ENCODE measurements at places on chromosomes 5 and 9.

DNA sequence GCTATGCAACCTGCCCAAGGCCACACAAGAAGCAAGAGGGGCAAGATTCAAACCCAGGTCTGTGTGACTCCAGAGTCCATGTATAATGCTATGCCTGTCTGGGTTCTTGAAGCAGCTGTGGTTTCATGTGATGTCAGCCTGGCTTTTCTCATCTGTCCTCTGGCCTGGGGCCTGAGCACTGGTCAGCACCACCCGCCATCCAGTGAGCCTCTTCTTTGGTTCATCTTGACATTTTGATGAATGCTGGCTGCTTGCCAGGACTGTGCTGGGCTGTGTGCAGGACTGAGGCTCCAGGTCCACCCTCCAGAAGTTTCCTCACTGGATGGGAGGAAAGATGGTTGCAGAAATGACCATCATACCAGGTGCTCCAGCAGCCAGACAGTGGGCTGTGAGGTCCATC is 61.5 kb downstream of the TSTD2 start:
- no peak for DNase-seq

DNA sequence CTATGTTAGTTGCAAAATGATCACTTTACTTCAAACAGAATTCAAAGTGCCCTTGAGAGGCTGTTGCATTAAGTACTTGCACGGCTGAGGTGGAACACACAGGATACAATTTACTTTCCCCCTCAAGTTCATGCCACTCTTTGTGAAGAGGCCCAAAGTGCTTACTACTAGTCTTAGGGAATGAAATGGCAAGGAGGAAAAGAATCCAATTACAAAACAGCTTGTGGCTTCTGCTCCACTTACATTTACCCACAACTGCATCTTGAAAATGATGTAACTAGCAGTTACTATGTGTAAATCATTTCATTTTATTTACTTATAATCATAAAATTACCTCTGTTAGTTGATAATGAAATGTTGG is 14.6 kb downstream of the FOXD1 start:
- DNase-seq, result no peak

GRCh38 chr5:65854925-65855324 is 71.5 kb upstream of the ERBIN start:
- no peak for DNase-seq

GRCh38 chr9:79145442-79145841 is 426.3 kb upstream of the TLE4 start:
- DNase-seq, result peak; percentile 9

DNA sequence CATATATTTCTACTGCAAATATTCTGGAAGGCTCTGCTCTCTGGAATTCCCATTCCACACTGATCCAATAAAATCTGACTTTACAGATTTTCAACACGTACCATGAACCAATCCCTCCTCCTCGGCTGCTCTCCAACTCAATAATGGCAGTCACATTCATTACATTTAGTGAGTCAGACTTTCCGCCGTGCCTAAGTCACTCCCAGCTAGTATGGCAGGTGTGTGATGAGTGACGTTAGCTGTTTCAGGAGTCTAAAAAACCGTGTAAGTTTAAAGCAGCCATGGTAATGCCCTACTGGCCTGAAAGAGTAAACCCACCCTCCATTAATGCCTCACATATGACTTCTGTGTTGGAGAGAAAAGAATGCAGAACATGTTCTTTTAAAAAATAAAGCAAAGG is 3.3 kb downstream of the FBN2 start:
- no peak for DNase-seq

DNA sequence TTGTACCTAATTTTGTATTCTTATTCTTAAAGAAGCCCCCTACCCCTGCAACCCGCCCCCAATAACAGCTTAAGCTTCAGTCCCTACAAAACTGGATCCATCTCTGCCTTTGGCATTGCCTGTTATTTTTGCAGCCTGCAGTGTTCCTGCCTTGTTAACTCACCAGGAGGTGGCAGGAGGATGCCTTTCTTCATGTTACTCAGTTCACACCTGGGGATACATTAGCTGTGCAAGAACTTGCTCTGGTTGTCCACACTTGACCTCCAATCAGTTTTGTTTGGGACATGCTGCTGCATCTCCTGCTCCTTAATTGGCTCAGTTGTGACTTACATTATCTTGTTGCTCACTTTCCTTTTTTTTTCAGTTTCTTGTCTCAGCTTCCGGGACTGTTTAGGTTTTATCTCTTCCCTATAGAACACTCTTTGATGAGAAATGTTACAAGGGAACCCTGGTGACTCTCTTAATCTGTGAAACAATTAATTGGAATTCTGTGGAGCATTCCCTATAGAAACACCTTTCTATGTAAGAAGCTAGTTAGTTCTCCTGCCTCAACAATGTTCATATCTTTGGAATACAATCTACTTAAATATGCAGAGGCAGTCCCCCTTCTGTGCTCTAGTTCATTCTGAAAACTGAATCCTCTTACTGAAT is 467.7 kb upstream of the ACO1 start:
- DNase-seq, result no peak

- no peak for DNase-seq
Observed at GRCh38 chr5:139955616-139956273, 87.4 kb downstream of the NRG2 start.

DNA sequence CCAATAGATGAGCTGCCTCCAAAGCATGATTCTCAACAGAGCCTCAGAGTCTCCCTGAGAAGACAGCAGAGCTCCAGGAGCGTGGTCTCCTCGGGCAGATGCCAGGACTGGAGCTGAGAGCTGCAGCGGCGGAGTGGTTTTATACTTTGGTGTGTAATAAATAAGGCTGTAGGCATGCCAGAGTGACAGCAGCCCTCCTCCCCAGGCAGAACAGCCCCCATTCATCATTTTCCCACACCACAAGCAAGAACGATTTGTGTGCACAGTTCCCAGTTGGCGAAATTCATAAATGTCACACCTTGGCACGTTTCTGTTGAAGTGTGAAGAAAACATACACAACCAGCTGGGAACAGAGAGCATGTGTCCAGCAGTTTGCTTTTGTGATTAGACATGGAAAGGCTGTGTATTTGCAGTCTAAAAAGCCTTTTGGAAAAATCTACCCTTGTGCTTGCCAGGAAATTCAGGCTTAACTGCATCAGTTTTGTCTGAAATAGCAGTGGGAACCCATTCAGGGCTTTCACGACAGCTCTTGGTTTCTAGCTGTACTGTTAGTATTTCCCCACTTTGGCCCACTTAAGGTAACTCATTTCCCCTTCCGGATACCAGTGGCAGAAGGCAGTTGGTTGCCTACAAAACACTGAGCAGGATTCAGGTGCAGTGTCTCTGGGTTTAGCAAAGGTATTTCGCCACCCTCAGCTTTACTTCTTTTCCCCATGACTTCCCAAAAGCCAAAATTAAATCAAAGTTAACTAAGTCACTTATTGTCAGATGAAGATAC is at the start of gene C1QTNF3:
Gene C1QTNF3, minus strand, starts transcription at position 115 of the 778 bp plus-strand sequence. Its CDS starts 88 bp downstream, at position 27.
- DNase-seq, result no peak

DNA sequence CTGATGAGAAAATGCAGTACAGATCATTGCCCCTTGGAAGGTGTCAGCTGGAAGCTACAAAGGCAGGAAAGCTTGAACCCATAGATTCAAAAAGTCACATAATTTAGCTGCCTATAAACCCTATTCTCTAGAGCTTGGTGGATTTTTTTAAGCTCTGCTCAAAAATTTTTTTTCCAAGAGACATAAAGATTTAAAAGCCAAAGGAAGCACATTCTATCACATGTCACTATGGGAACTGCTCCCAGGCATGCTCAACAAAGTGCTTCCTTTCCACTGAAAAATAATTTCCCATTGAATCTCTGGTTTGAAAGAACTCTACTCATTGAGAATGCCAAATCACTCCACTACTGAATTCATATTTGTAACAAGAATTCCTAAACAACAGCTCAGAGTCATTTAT is 419.8 kb downstream of the CETN3 start:
- DNase-seq, result no peak

- no peak for DNase-seq
Observed at GRCh38 chr9:111483439-111483857, 735 bp downstream of the ECPAS start.

GRCh38 chr9:123500336-123500735 is 144.3 kb downstream of the CRB2 start:
- no peak for DNase-seq

- DNase-seq, result peak; percentile 15
Observed at GRCh38 chr5:142097681-142098080, 10.9 kb upstream of the NDFIP1 start.

DNA sequence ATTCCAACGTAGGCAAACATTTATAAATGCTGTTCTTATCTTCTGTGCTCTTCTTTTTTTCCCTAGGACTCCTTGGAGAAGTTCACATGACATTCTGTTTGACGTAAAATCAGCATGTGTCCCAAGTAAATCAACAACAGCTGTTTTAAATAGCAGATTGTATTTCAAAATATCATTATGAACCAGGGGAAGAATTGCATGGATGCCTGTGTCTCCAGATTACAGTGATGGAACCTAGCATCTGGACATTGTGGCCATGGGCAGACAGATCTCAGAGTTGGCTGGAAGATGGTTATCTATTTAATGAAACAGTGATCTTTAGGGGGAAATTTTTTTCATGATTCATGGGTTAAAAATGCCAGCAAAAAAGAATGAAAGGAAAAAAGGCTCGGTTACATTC is 222.0 kb downstream of the MAN2A1 start:
- DNase-seq, result peak; percentile 1

DNA sequence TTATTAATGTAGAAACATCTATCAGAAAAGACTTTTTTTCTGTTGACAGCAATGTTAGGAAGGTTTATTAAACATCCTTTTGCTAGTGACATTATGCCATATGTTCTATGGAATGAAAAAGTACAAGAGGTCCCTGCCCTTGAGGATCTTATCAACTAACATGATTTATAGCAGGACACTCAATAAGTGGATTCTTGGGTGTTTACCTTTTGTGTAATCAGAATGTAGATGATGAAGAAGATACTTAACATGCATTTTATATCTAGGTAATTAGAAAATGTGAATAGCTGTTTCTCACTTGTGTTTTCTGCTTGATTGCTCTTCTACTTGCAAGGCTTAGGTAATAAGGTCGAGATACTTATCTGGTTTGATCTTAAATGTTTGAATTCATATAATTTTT is 4.9 kb downstream of the HMGCR start:
- DNase-seq, result no peak

DNA sequence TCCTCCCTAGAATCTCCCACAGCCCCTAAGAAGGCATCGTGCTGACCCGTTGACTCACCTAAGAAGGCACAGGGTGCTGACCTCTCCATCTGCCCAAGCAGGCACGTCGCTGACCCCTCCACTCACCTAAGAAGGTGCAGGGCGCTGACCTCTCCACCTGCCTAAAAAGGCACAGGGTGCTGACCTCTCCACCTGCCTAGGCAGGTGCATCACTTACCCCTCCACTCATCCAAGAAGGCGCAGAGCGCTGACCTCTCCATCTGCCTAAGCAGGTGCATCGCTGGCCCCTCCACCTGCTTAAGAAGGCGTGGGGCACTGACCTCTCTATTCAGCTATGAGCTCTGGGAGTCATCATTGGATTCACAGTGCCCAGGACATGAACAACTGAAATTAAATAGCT is 54.4 kb upstream of the FCN1 start:
- DNase-seq, result no peak

DNA sequence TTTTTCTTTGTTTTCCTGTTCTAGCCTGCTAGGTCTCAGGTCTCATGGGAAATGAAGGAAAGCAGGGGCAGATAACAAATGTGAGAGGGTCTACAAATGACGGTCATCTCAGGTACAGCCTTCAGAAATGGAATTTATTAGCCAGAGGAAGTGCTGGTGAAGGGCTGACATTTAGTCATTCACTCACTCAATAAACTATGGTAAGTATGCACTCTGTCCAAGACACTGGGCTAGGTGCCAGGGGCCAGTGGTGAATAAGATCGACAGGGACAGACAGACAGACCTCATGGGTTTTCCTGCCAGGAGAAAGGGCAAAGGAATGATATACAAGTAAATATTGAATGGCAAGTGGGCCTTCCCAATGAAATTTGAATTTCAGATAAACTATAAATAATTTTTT is 6.3 kb downstream of the PDE6A start:
- peak; percentile 98 for DNase-seq

- DNase-seq, result no peak
Observed at GRCh38 chr9:111094958-111095357, 56.7 kb upstream of the LPAR1 start.

DNA sequence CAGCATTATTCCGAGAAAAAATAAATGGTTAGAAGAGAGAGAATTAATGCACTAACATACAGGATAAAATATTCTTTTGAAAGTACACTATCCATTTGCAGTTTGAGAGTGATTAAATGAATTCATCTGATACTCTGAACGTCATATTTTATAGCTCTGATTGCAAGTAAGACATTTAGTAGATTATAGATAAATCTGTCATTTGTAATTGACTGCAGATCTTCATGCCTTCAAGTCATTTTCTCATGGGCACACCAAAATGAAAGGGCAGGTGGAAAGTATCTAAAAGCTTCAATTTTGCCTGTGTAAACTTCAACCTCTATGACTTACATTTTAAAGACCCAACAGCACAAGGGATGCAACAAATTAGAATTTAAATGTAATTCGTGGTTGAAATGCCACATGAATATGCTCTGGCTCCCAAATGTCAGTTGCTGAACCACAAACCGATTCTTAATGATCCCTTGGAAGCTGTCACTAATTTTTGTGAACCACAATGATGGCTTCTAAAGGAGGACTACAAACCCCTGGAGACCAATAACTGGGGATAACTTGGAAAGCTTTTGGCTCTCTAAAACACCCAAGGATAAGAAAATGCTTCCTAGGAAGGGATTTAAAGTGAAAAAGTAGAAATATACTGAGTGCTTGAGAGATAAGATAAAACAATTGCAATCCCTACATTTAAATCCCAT is 3.9 kb downstream of the TYRP1 start:
- DNase-seq, result no peak

DNA sequence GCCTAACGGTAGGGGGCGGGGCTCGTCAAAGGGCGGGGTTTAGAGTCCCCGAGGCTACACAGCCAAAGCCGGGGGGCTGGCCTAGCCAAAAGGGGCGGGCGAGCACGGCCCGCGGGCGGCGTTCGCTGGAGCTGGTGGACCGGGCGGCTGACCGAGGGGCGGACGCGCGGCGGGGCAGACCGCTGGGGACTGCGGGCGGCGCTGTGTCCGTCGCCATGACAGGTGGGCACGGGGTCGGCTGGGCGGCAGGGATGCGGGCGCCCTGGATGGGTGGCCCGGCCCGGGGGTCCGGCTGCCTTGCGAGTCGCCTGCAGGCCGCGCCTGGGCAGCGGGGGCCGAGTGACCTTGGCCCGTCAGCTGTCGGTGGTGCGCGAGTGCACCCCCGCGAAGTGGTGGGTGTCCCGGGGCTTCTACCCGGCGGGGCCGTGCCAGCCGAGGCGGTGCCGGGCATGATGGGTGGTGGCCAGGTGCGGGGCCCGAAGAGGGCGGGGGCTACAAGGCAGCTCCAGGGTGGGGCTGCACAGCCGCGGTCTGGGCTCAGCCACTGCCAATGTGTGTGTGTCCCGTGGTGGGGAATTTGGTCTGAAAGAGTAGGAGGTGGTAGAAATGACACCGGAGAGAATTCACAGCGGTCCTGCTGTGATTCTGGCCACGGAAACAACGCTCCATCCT is at the start of gene CARD19:
Gene CARD19, plus strand, starts transcription at position 87 of the 672 bp plus-strand sequence. Its CDS starts 129 bp downstream, at position 216.
- DNase-seq, result peak; percentile 54
